ENCODE measurements at places on chromosomes 4 and X.

DNA sequence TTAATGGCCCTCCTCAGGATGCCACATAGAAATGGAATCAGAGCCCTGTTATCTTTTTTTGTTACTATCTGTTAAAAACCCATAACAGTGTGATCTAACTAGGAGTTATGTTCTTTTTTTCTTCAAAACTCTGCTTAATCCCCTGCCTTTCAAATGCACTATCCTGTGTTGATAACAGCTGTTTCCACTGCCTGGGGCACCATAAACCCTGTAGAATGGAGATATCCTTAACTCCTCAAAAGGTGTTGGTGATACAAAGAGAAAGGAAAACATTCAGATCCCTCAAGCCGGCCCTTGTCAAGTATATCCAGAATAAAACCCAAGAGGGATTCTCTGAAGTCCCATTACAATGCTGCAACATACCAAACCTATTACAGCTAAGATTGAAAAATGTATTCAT, 108.6 kb downstream of the ACTRT1 start:
- no peak for DNase-seq

DNA sequence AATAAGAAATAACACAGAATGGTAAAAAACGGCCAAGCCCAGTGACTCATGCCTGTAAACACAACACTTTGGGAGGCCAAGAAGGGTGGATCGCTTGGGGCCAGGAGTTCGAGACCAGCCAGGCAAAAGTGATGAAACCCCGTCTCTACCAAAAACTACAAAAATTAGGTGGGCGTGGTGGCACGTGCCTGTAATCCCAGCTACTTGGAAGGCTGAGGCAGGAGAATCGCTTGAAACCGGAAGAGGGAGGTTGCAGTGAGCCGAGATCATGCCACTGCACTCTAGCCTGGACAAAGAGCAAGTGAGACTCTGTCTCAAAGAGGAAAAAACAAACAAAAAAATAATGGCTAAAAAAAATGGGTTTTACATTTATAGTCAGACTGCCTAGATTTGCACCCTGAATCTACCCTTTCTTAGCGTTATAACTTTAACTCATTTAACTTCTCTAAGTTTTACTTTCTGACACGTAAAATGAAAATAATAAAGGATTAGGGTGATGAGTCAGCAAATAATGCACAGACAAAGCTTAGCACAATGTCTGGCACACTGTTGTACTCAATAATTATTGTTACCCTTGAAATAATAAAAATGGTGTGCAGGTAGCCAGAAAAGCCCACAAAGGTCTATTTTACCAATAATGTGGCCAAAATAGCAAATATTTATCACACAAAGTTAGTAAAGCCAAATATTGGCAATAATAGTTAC, 55.0 kb downstream of the ATP11C start:
- peak; percentile 16 for DNase-seq

GRCh38 chrX:48908600-48908999, 2.8 kb downstream of the SLC35A2 start:
- no peak for DNase-seq

DNA sequence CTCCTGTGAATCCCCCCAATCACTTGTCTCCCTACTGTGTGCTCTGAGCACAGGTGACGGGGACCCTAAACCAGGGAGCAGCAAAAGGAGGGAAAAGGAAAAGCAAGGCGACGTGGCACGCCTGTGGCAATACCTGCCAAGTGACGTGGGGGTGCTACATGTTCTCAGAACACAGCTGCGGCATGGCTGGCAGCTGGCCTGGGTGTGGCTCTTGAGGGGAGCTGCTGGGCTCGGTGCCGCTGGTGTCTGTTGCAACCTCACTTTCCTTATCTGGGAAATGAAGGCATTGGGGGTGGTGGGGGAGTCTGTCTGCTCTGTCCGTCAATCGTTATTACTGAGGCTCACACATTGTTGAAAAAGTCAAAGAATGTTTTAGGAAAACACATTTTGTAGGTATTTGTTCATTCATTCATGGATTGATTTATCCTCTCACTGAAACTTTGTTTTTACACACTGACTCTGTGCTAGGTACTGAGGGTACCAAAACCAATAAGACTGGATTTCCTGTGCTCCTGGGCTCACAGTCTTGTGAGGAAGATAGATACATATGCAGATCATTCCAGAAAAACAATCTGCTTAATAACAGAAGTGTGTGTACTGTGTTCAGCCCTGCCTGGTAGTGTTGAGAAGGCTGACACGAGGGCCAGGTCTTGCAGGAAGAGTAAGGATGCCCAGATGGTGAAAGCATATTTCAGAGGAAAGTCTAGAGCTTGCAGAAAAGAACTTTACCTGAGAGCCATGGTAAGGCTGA, 217.6 kb downstream of the PTTG2 start:
- DNase-seq: no peak

- peak; percentile 23 for DNase-seq
Observed at GRCh38 chr4:123587983-123588494, 191.4 kb downstream of the SPRY1 start.

GRCh38 chrX:21645886-21646285, 12.2 kb downstream of the KLHL34 start:
- no peak for DNase-seq

DNA sequence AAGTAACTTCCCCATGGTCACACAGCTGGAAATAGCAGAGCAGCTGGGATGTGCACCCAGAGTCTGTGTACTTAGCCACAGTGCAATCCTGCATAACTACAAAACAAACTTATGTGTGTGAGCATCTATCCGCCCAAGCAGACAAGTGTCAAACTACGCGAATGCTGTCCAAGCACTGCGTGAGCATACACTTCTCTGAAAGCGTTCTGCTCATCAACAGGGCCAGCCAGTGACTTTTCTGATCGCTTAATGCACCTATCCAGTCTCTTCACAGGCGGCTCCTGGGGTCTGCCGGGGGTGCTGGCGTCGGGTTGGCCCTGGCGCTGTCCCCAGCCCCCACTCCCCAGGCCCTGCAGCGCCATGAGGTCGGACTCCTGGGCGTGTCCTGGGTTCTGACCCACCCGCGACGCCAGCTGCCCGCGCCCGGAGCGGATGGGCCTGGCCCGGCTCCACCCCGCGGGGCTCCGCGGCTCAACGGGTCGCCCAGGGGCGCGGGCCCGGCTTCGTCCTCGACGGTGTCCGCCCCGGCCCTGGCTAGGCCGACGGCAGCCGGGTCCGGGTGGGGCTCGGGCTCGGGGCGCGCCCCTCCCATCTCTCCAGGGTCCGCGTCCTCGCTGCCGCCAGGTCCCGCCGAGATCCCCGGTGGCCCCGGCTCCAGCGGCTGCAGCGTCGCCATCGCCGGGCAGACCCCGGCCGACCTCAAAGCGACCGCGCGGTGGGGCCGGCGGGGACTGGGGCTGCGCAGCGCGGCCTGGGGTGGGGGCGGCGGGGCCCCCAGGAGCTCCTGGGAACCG, 1.3 kb upstream of the ZNF141 start:
- DNase-seq: peak; percentile 3

- no peak for DNase-seq
Observed at GRCh38 chr4:82989575-82990429, 20.8 kb downstream of the LIN54 start.

DNA sequence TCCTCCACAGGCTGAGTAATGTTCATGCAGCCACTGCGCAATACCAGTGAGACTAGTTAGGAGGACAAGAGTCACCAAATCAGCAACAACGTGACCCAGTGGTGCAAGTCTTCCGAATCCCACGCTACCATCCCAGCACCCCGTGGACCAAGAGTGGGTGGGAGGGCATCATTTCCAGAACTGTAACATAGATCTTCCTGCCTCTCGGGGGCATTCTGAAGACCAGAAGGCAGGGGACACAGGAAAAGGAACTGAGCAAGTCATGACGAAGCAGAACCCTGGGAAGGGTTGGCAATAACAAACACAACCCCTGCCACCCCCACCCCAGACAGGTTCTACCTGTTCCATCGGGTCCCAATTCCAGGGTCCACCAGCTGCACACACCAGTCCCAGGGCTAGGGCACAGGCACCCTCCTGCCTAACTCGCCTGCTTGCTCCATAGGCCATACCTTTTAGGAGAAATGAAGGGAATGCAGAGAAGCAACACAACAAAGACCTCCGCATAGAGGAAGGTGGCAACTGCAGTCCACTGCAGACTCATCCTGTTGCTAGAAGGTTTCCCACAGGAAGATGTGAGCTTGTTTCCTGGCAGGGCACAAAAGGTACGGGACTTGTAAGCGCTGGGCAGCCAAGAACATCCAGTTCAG, 1.4 kb downstream of the BCAP31 start:
- no peak for DNase-seq

GRCh38 chr4:47334652-47335051, 128.8 kb downstream of the COMMD8 start:
- peak; percentile 1 for DNase-seq

- DNase-seq: peak; percentile 92
Observed at GRCh38 chr4:147492761-147493160, 11.9 kb downstream of the EDNRA start.

GRCh38 chrX:10631416-10632145, 11.2 kb upstream of the MID1 start:
- DNase-seq: no peak

DNA sequence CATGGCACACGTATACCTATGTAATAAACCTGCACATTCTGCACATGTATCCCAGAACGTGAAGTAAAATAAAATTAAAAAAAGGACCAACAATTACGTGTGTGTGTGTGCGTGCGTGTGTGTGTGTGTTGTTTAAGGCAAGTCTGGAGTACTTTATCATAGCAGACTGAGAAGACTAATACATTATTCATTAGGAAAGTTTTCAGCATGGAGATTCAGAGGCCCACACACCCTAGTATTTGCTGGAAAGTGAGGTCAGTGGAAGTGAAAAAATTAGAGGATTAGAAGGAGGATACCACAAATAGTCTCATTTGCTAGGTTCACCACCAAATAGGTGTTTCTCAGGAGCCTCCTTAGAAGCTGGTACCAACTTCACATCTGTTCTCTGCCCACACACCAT, 457.1 kb upstream of the CPEB2 start:
- DNase-seq: no peak

DNA sequence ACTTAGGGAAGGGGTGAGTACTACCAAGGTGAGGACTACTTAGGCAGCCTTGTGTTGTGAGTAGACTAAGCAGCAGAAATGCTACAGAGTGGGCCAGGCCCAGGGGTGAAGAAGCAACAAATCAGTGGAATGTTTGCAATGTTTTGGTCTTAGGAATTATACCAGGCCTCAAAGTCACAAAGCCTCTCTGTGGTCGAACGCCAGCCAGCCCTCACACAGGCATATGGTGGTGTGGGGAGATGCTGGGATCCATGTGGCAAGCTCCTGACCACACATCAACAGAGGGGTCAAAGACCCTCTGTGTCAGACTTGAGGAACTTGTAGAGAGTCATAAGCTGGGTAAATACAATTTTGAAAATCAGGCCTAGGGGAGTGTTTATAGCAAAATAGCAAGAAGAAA, 153.8 kb upstream of the KLF3 start:
- DNase-seq: no peak

DNA sequence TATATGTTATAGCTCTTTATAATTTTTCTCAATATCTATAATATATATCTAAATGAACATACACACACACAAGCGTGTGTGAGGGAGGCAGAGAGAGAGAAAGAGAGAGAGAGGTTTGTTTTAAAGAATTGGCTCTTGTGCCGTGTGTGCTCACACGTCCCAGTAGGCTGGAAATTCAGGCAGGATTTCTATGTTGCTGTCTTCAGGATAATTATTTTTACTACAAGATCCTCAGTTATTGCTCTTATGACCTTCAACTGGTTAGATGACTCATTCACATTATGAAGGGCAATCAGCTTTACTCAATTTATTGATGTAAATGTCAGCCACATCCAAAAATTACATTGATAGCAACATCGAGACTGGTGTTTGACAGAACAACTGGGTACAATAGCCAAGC, 1520.7 kb upstream of the PCDH7 start:
- no peak for DNase-seq

GRCh38 chr4:183078634-183079033, 20.4 kb upstream of the WWC2 start:
- no peak for DNase-seq

GRCh38 chr4:1987721-1988326, 20.9 kb downstream of the NELFA start:
- no peak for DNase-seq

GRCh38 chr4:60718874-60719273, 481.3 kb upstream of the ADGRL3 start:
- DNase-seq: no peak

- peak; percentile 29 for DNase-seq
Observed at GRCh38 chr4:87882321-87882720, 49.6 kb downstream of the MEPE start.

DNA sequence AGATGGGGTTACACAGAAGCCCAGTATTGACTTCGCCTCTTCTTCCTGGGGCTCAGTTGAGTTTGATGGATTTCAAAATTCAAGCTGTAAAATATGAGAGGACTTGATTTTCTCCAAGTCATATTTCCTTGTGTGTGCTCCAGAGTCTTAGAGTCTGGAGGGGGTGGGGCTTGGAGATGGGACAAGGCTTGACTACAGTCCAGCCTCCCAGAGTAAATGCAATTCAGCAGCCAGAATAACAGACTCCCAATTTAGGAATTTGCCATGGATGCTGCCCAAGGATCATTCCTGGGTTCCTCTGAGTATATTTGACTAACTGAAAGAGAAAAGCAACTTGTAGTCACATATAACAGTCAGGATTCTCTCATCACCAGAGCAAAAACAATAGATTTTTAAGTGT, 53.7 kb upstream of the RBPJ start:
- peak; percentile 44 for DNase-seq

DNA sequence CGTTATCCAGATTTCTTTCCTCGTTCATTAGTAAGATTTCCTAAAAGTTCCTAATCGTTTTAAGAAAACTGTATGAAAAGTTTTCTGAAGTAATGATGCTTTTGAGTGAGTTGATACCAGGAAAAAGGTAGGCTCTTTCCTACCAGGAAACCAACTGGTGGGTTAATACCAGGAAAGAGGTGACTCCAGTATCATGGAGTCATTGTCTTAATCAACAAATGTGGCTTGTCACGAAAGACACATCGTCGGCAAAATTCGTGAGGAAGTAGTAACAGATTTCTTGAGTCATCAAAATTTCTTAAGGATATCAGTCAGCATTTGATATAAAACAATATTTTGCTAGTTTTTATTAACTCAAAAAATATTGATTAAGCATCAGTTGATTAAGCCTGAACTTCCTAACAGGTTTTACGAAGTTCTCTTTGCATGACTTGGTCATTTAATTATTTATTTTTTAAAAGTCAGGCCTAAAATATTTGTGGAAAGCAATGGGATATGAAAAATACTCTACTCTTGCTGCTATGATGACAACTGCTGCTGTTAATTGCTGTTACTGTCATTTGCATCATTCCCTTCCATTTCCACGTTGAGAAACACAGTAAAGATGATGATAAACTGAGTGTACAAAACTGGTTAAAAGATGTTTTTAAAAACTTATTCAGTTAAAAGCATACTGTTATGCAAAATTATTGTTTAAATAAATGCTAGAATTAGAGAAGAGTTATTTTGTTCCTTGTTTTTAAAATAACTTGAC, 3.2 kb upstream of the PPBP start:
- no peak for DNase-seq

DNA sequence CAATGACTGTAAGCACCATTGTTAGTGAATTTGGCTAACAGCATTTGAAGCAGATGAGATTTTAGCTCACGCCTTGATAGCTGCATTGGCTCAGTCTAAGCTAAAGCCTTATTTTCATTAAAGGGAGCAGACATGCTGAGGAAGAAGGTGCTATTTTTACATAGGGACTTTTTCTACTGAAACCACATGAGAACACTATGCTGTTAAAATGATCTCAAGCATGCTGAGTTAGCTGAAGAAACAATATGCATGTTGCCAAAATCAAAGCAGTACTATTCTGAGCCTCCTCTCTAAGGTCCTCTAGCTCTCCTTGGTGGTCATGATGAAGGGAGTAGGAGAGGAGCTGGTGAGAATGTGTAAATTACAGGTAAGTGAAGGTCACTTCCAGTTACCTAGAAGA, 134.4 kb upstream of the JADE1 start:
- DNase-seq: no peak

- DNase-seq: no peak
Observed at GRCh38 chrX:56069299-56069931, 162.7 kb upstream of the KLF8 start.

All from fibroblast of skin of right biceps (primary cell).